ENCODE measurements at places on chromosomes 5 and 9.

DNA sequence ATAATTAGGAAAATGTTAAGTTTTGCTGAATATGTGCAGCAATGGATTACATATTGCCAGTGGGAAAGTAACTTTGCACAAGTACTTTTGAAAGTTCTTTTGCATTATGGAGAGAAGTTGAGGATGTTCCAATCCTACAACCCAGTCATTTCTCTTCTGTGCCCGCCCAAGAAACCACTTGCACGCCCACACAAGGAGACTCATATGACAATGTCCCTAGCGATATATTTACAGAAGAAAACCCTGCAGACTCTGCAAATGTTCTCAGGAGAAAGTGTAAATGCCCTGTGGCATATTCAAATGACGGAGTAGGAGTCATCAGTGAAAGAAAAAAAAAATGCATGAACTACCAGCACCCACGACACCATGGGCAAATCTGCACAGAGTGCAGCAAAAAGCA lies 356.5 kb downstream of the CTNND2 start:
- DNase-seq = no peak

- no peak for DNase-seq
Observed at GRCh38 chr9:34463098-34463900, 4.7 kb downstream of the DNAI1 start.

- no peak for DNase-seq
Observed at GRCh38 chr9:86809759-86810367, 137.4 kb downstream of the GAS1 start.

- DNase-seq = no peak
Observed at GRCh38 chr5:84383816-84384603, 670 bp downstream of the EDIL3 start.

GRCh38 chr9:32706004-32706724 lies 70.7 kb upstream of the TAF1L start:
- DNase-seq = no peak

DNA sequence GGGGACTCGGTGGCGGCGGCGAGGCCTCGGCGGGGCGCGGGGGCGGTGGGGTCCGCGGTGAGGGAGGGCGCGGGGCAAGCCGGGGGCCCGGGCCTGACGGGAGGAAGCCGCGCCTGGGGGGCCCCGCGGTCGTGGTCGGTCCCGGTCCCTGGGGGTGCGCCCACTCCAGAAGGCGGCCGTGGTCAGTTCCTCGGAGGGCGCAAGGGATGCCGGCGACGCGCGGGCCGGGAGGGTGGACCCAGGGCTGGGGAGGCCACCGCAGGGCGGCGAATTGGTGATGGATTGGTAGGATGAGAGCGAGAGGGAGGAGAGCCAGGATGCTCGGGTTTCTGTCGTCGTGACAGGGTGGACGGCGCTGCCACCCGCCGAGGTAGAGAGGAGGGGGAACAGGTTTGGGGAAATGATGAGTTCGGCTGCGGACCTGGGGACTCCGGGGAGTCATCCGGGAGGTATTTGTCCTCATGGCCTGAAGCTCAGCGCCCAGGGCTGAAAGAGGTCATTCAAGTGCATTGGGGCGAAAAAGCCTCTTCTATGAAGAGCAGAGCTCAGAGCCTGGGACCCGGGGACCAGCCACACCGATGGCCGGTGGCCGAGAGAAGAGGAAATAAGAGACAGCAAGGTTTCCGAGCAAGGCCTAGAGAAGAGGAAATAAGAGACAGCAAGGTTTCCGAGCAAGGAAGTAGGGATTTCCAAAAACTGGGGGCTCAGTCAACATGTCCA lies 557 bp downstream of the GNG10 start:
- DNase-seq = peak; percentile 32

Measured in activated CD8-positive, alpha-beta memory T cell treated with anti-CD3 and anti-CD28 coated beads, Interleukin-2, amount 50 U/mL, for 4 hours (primary cell).